Activated gamma-delta T cell treated with anti-CD3 and anti-CD28 coated beads, Interleukin-2, amount 50 U/mL, for 16 hours (primary cell): ENCODE measurements at places on chromosomes 5 and 9.

DNA sequence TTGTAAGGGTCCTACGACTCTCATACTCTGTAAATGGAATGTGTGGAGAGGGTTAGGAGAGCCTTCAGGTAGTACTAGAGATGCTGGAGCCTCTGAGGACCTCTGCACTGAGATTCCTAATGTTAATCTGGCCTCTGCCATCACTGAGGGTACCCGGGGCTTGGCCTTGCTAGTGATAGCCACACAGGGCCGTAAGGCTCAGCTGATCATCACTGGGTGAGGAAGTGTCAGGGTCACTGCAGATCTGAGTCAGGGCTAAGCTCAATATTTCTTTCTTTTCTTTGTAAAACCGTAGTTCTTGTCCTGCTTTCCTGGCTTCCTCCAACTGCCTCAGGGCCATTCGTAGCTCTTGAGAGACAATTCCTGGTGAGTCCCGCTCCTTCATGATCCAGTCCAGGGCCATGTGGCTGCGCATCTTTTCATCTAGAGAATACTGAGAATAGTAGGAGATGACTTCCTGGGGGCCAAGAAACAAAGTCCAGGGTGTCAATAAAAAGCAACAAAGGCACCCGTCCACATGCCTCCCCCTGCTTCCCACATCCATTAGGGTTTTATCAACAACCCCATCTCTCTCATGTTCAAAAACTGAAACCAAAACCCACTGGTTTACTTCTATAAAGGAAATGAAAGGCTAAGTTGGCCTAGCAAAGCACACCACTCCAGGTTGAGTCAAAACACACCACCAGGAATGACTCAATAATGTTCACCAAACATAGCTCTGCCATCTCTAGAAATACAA lies 47.7 kb downstream of the LIX1 start:
- no peak for DNase-seq

DNA sequence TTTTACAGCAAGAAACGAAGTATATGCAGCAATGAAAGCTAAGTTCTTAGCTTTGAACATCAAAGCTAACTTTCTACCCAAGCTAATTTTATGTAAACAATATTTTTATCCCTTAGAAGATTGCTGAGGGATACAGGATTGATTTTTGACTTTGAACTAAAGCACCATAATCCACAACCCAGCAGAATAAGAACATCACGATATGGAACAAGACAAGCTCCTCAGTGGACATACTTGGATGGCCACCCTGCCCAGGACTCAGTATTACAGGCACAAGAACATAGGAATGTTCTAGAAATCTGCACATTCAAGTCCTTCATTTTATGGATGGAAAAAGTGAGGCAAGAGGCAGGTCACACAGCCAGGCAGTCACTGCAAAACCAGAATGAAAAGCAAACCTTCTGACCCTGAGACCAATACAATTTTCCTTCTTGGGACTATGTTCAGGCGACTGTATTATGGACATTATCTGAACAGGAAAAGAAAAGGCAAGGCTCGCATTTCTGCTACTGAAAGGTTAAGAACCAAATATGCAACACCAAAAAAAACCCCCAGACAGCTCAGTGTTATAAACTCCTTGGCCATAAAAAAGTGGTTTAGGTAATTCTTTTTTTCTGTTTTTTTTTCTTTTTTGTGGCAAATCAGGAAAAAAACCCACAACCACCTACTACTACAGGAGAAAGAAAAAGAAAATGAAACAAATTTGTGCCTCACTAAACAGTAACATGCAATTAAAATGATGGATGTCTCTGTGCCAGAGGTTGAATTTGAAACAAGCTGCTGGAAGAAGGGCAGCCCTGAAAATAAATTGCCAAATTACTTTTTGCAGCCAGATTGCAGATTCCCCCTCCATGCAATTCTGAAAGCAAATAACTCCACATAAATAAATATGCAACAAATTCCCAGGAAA lies 25.4 kb downstream of the EPB41L4B start:
- no peak for DNase-seq

DNA sequence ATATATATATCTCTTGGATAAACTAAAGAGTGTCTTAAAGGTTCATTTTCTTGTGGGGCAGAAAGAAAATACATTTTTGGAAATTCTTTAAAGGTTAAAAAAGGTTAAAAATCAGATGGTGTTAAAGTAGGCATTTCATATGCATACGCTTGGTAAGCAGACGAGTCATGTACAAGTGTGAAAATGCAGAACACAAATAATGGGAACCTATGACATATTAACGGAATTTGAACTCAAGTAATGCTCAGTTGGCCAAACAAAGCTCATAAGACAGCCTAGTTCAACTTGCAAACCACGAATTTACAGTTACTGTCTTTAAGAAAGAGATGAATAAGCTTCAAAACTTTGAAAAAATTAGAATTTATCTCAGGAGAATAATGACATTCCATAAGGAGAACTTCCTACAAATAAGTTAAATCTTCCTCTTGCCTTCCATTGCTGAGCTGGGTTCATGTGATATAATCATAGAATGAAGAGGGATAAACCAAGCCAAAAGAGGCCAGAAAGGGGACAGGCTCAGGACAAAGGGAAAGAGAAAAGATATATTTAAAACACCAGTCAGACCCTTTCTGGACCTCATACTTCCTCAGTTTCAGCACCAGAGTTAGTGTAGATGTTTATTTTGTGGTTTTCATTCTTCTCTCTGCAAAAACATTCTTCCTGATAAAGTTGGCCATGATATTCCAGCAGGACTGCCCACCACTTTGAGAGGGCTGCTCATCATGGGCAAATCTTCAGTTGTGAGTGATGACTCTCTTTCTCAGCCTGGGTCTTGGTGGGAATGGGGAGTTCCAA lies 256.7 kb upstream of the CD180 start:
- no peak for DNase-seq

GRCh38 chr5:13866792-13867191 lies 77.7 kb downstream of the DNAH5 start:
- DNase-seq, result no peak

DNA sequence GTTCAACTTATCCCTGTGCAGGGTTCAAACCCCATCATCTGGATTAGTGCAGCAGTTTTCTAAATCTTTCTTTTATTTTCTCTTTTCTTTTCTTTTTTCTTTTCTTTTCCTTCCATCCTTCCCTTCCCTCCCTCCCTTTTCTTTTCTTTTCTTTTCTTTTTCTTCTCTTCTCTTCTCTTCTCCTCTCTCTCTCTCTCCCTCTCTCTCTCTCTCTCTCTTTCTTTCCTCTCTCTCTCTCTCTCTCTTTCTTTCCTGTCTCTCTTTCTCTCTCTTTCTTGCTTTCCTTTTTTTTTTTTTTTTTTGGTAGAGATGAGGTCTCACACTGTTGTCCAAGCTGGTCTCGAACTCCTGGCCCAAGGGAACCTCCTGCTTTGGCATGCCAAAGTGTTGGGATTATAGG lies 53.6 kb downstream of the KIAA0825 start:
- no peak for DNase-seq

GRCh38 chr9:127943731-127944144 lies 6.1 kb upstream of the DPM2 start:
- peak; percentile 57 for DNase-seq

DNA sequence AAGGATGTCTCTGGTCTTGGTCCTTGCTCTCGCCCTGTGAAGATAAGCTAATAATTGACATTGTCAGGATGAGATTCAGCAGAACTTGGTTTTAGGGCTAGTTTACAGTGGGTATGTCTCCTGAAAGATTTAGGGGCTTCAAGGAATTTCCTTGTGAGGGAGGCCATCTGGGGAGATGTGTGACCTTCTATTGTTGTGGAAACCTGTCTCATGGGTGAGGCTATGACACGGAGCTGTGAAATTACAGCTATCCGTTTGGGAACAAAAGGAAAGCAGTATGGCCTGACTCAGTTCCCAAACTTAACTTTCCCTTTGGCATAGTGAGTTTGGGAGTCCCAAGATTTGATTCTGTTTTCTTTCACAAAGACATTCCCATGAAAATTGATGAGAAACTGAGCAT lies 142.0 kb downstream of the PARP8 start:
- DNase-seq, result no peak

DNA sequence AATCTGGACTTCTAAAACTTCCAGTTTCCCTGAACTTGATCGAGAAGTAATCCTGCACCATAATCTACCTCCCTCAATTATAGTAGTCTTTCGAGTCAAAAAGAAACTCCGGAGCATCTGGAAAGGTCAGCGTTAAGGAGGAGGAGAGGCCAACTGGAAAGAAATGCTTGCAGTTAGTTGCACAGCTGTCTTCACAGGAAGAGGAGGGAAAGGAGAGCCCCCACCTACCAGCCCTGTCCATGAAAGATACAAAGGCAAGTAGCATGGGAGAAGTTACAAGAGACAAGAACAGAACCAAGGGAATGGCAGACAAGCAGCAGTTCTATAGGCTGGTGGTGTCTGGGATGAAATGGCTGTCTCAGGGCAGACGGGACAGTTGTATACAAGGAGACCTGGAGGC lies 170.6 kb downstream of the RAB3C start:
- DNase-seq, result no peak

- no peak for DNase-seq
These were observed 43.4 kb upstream of the BICD2 start for GRCh38 chr9:92807757-92808725.

GRCh38 chr9:127723444-127723843 lies 7.6 kb downstream of the TTC16 start:
- no peak for DNase-seq

- DNase-seq, result no peak
These were observed 22.5 kb downstream of the ARHGEF28 start for GRCh38 chr5:73648515-73648914.

GRCh38 chr5:178238313-178238635 lies 5.7 kb upstream of the PHYKPL start:
- no peak for DNase-seq

DNA sequence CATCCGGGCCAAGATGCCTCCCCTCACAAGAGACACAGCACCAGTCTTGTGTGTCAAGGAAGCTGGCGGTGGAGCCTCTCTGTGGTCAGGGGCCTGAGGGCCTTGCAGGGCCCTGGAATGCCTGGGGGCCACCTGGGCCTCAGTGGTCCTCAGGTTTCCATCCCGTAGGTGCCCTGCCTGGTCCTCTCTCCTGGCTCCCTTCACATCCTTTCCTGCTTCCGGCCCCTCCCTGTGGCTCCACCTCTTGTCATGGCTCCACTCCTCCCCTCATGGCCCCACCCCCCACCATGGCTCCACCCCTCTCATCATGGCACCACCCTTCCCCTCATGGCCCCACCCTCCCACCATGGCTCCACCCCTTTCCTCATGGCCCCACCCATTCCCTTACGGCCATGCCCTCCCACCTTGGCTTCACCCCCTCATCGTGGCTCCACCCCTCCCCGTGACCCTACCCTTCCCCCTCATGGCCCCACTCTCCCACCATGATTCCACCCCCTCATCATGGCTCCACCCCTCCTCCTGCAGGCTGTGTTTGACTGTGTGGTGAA lies 175.8 kb downstream of the CACNA1B start:
- DNase-seq, result no peak

- no peak for DNase-seq
These were observed 8.2 kb upstream of the GLIPR2 start for GRCh38 chr9:36128349-36128748.

- DNase-seq, result no peak
These were observed 219.5 kb downstream of the KCTD16 start for GRCh38 chr5:144390133-144390532.

DNA sequence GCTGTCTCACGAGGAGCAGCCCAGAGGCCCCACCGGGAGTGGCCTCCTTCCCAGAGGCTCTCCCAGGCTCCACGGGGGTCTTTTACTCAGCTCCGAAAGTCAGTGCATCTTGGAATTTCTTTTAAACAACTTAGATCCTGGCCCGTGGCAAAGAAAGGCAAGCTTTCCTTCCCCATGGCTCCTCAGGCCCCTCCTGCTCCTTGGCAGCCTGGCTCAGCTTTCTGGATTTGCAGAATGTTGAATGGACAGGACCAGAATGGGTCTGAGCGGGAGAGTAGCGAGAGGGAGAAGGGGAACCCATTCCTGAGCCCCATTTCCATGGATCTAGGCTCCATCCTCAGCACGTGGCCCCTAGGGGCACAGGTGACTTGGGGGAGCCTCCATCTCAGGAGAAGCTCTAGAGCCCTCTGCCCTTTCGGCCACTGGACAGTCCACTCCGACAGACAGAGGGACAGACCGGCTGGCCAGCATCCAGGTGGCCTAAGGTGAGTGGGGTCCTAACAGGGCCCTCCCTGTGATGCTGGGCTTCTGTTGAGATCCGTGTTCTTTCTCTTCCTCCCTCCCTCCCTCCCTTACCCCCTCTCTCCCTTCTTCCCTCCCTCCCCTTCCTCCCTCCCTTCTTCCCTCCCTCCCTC lies 173.9 kb upstream of the PPP1R26 start:
- DNase-seq, result no peak

DNA sequence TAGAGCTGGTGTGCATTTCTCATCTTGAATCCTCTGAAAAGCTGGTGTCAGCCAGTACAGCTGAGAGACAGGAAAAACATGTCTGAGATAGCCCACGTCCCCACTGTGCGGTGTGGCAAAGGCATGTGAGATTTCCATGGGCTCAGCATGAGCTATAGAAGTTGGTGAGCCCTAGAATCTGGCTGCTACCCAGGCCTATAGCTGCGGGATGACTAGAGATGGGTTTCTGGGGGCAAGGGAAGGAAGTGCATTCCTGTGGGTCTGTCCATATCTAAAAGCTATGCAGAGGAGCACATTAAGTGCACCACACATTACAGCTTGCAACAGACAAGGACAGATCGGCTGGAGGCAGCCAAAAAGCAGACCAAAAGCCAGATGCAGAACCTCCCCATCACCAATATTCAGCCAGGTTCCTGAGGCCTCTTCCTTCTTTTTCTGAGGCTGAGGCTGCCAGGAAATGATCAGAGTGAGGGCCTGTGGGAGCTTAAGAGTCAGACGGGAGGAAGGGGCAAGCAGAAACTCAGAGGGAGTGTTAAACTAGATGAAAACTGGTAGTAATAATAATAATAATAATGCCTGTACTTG lies 55.8 kb upstream of the RANBP3L start:
- DNase-seq, result no peak

- no peak for DNase-seq
These were observed 2.1 kb upstream of the IFT74 start for GRCh38 chr9:26954050-26954508.

DNA sequence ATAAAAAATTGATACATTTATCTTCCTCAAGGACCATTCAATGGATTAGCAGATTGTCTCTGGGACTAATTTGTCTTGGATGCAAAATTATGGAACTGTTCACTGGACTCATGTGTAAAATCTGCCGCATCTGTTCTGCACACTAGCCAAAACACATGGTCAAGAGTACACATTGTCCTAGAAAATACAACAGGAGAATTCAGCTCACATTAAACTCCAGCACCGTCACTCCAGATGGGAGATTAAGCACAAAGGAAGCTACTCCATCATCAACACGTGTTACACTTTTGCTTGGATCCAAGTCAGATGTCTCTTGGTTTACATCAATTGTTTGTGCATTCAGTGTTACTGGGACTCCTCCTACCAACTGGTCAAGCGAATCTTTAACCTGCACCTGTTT lies 28.8 kb downstream of the C5 start:
- no peak for DNase-seq

GRCh38 chr9:14302405-14302804 lies 11.5 kb downstream of the NFIB start:
- no peak for DNase-seq
